Heart left ventricle (tissue), 16 donors: ENCODE measurements at places on chromosomes 7 and 10. TPM values are rescaled to one million over a fixed set of nuclear protein-coding genes. Genes with fewer than 3 reads are reported as not detected.

The LIPN gene
- polyA plus RNA-seq: not detected

The PRPS1L1 gene
- not detected for polyA plus RNA-seq

The ACTL6B gene
- not detected for polyA plus RNA-seq

The VIPR2 gene
- polyA plus RNA-seq: 15.1 TPM

The SCART1 gene
- 0.46 TPM for polyA plus RNA-seq

The CDHR3 gene
- polyA plus RNA-seq: 6.1 TPM

The PVRIG gene
- 0.08 TPM for polyA plus RNA-seq

The CCL24 gene
- polyA plus RNA-seq: not detected

The MAT1A gene
- polyA plus RNA-seq: not detected

The RNLS gene
- 6.8 TPM for polyA plus RNA-seq

The MMP21 gene
- not detected for polyA plus RNA-seq

The NPFFR1 gene
- polyA plus RNA-seq: not detected

The RTKN2 gene
- polyA plus RNA-seq: 0.01 TPM

The CPEB3 gene
- polyA plus RNA-seq: 3.4 TPM

The NAT16 gene
- polyA plus RNA-seq: not detected

The FEZF1 gene
- polyA plus RNA-seq: not detected

The PTPRN2 gene
- 0.61 TPM for polyA plus RNA-seq

The STOX1 gene
- polyA plus RNA-seq: 0.14 TPM

The EPHB6 gene
- polyA plus RNA-seq: 4.2 TPM

The SEMA3D gene
- 0.23 TPM for polyA plus RNA-seq

The TMEM176B gene
- polyA plus RNA-seq: 18.9 TPM

The SLC26A3 gene
- 0.10 TPM for polyA plus RNA-seq

The GPR26 gene
- polyA plus RNA-seq: not detected

The WDR86 gene
- polyA plus RNA-seq: not detected

The HOXA10 gene
- not detected for polyA plus RNA-seq

The INSYN2A gene
- polyA plus RNA-seq: not detected

The AKR1C1 gene
- polyA plus RNA-seq: 81.1 TPM

The KLHDC10 gene
- polyA plus RNA-seq: 23.2 TPM

The ZNF239 gene
- polyA plus RNA-seq: 0.53 TPM

The URGCP gene
- 23.6 TPM for polyA plus RNA-seq

The C10orf67 gene
- 1.00 TPM for polyA plus RNA-seq

The CEP55 gene
- 0.19 TPM for polyA plus RNA-seq

The SPDYE6 gene
- polyA plus RNA-seq: not detected

The HOXA3 gene
- polyA plus RNA-seq: 0.11 TPM

The CNTNAP2 gene
- polyA plus RNA-seq: 0.01 TPM

The OPN4 gene
- 0.03 TPM for polyA plus RNA-seq

The EN2 gene
- not detected for polyA plus RNA-seq

The POT1 gene
- polyA plus RNA-seq: 6.4 TPM

The HYAL4 gene
- polyA plus RNA-seq: not detected
